T-helper 1 cell (primary cell): ENCODE measurements at places on chromosomes 16 and 17.

GRCh38 chr16:48949636-48950035 lies 332.0 kb downstream of the CBLN1 start:
- DNase-seq = no peak

DNA sequence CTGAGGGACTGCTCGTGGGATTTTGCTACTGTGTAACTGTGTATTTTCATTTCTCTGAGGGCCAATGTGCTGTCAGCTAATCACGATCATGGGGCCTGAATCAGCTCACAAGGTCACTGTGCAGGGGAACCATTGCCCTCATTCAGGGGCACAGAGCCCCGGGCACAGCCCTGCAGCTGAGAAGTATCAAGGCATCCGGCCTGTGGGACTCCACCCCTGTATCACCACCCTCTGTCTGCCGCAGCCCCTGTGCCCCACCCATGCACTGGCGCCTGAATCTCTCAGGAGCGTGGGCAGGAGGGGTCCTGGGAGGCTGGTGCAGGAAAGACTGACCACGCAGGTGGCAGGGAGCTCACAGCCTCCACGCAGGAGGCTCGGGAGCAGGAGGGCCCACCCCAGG lies 43.4 kb upstream of the RASD1 start:
- no peak for DNase-seq

DNA sequence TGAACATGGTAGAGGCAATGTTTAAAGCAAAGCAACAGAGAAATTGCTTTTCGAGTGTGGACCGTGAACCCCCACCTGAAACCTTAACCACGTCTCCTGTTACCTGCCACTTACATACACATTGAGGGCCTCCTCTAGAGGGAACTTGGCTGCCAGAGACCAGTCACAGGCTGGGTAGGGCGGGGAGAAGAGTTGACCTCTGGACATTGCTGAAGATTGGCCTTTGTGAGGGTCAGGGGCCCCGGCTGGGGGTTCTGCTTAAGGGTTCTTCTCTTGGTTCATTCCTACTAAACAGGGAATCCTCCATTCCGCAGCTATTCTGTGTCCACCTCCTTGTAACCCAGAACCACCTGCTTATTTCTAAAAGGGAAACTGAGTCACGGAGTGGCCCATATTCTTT lies 53.8 kb downstream of the IRX6 start:
- DNase-seq = no peak

- DNase-seq = no peak
Measured at GRCh38 chr16:16805809-16806208, 426.9 kb downstream of the NPIPA7 start.

DNA sequence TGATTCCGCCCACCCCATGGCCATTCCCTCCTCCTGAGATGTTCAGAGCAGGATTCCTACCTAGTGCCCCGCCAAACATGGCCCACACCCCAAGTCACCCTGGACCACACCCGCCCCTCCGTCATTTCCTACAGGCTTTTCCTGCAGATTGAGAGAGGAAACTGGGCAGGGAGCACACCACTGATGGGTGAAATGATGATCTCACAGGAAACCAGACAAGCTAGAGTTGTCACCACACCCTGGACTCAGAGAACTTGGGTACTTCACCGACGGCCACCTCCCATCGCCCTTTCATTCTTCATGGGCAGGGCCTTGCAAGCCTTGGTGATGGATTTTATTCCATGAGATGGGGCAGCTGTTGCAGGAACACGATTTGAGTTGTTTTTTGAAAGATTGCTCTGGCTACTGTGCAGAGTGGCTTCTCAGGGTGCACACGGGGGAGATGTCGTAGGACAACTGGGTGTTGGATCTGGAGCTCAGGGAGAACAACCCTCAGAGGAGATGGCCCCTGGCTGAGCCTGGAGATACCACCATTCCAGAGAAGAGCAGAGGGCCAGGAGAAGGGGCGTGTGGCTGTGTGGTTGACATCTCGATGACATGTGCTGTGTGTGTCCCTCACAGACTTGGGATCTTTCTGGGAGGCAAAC lies 7.4 kb upstream of the B9D1 start:
- DNase-seq = no peak

GRCh38 chr16:533391-534123 lies 6.0 kb downstream of the CAPN15 start:
- DNase-seq = no peak

GRCh38 chr17:16512011-16512410 lies 20.0 kb upstream of the LRRC75A start:
- DNase-seq = no peak

- no peak for DNase-seq
Measured at GRCh38 chr16:50709061-50709684, 15.8 kb downstream of the NOD2 start.

GRCh38 chr16:1794221-1794871 lies 841 bp upstream of the IGFALS start:
- no peak for DNase-seq
